ENCODE measurements at places on chromosomes 11 and 22.

DNA sequence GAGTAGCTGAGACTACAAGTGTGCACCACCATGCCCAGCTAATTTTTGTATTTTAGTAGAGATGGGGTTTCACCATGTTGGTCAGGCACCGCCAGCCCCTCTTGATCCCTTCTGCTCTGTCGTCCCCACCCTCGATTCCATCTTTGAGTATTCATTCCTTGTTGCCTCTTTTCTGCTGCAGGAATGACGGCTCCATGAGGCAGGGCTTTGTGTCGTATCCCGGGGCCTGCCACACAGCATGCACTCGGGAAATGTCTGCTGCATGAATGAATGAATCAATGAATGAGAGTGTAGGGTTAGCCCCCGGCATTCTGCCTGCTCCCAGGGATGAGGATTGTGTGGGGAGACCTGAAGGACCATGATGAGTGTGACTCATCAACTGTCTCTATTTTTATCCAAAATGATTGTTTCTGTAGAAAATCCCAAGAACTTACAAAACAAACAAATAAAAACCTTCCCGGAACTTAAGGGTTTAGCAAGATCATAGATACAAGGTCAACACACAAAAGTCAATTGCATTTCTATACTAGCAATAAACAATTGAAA, 54.6 kb upstream of the SLC22A12 start:
- DNase-seq: no peak

DNA sequence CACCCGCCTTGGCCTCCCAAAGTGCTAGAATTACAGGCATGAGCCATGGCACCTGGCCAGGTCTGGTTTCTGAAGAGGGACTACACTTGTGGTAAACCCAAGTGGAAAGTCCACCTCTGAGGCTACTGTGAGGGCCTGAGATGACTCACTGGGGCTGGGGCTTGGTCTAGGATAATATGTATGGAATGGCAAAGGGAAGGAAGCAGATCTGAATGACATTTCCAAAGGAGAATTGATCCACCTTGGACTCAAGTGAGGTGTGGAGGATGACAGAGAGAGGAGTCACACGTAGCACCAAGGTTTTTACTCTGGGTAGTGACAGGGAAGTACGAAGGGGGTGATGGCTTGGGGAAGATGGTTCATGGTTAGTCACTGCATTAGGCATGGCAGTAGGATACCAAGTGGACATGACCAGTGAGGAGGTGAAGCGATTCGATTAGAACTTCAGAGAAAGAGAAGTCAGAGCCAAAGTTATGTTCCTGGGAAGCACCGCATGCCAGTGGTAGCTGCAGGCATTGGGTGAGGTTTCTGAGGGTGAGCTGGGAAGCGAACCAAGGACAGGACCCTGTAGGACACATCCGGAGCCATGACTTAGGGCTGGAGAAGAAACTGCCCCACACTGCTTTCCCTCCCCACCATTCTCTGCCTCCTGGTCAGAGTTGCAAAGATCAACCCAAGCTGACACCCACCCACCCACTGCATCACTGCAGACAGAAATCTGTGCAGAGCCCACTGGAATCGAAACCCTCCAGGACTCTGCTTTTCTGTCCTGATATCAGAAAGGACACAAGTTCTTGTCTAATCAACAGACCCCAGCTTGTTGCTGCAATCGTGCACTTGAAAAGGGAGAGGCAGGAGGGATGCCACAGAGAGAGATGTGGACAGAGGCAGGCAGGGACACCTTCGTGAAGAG, 13.0 kb upstream of the BCL9L start:
- no peak for DNase-seq

DNA sequence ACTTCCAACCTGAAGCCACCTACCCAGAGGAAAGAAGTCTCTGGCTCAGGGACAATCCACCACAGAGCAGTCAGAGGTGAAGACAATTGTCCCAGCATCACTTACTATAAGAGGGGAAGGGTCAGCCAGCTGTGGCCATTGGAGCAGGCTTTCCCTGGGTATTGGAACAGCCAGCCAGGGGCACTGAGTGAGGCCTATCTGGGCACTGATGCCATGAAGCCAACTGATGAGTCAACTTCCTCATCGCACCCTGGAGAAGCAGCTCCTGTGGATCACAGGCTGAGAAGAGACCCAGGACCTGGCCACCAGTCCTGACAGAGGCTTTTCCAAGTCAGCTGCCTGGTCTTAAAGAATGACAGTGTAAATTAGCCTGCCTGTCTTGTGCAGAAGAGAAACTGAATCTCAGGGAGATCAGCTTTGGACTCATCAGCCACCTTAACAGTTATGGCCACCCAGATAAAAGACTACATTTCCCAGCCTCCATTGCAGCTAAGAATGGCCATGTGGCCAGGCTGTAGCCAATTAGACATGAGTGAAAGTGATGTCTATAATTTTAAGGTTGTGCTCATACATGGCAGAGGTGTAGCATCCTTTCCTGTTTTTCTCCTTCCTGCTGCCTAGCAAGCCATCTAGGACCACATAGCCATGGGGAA, 19.0 kb downstream of the CHST1 start:
- DNase-seq: no peak

GRCh38 chr11:64013141-64013896, 22.4 kb upstream of the FLRT1 start:
- no peak for DNase-seq

GRCh38 chr11:103942646-103943045, 93.8 kb upstream of the DDI1 start:
- no peak for DNase-seq

DNA sequence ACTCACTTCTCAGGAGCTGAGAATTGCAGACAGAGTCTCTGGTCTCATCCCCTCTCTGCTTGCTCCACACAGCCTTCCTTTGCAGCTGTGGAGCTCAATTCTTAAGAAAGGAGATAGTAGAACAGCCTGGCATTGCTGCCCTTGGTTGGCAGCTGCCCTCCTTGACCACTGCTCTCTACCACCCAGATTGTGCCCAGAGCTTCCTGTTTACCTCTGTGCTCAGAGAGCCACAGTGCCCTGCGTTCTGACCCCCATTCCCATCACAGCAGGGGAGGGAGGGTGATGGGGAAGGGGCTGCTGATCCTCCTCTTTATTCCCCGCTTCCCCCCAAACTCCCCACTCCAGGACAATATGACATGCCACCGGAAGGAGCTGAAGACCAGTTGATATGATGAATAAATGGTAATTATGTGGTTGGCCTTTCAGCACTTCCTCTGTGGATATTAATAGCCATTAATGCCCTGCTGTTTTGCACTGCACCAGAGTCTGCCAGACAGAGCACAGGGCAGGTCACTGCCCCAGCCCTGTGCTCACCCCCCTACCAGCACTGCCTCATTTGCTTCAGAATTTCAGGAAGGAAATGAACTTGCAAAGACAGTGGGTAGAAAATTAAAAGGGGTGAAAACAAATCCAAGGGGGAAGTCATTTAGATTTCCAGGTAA, 426.8 kb upstream of the CADM1 start:
- DNase-seq: no peak

DNA sequence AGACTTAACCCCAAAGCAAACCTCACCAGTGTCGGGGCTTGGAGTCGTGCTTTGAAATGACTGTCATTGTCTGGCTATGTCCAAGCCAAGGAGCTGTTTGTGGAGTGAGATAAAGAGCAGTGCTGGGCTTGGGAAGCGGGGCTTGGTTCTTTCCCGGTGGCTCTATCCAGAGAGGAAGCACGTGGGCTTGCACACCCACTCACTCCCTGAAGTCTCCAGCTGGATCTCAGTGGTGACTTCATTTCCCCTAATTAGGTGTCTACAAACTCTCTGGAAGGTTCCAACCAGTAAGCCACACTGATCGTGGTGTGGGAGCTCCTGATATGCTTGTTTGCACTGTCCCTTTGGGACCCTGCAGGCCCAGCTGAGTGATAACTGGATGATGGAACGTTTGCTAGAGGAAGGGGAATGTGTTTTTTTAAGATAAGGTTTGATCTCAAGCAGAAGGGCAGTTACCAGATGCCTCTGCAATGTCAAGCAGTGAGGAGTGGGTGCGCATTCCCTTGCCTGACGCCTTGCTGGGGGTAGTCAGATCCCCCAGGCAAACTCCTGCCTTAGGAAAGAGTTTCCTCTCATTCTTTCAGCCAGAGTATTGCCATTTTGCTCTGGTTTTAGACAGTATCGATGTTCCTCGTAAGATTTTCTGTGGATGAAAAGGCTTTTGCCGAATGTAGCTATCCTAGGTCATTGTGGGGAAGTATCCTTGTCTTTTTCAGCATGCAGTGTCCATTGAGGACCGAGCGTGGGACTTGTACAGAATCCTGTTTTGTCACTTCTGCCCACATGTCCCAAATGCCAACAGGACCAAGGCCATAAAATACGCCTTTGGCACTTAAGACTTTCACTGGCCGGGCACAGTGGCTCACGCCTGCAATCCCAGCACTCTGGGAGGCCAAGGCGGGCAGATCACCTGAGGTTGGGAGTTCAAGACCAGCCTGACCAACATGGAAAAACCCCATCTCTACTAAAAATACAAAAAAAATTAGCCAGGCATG, 90.9 kb downstream of the MICAL2 start:
- DNase-seq: no peak

DNA sequence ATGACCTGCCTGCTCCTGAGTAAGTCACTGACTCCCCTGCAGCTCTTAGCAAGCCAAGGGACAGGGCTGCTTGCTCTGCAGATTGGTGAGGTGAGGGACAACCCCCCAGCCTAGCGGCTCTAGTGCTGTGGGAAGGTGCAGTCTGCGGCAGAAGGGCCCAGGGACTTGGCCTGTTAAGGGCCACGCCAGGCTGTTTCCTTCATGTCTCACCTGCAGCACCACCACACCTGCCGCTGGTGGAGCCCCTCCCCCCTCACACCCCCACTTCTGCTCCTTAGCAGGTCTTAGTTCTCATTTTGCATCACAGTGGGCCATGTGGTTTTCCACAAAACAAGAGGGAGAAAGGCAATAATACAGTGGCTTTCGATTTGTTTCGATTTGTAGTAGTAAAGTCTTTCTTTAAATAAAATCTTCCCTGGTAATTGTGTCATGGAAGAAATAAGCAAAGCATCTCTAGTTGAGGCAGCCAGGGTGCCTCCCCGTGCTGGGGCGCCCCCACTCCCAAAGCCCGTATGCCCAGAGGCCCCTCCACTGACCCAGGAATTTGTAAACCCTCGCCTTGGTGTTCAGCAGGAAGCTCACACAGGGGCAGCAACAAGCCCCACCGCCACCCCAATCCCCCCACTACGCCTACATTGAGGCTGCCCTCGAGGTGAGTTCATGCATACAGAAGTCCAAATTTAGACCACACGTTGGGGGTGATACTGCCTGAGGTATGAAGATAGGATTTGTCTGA, 86.5 kb upstream of the CLDN5 start:
- no peak for DNase-seq

- no peak for DNase-seq
These were observed 108.2 kb upstream of the CCDC90B start for GRCh38 chr11:83394331-83394730.

- DNase-seq: no peak
These were observed 1430.1 kb downstream of the LRRC4C start for GRCh38 chr11:40029391-40029790.

GRCh38 chr11:117145393-117145761, 1.3 kb downstream of the PAFAH1B2 start:
- no peak for DNase-seq

DNA sequence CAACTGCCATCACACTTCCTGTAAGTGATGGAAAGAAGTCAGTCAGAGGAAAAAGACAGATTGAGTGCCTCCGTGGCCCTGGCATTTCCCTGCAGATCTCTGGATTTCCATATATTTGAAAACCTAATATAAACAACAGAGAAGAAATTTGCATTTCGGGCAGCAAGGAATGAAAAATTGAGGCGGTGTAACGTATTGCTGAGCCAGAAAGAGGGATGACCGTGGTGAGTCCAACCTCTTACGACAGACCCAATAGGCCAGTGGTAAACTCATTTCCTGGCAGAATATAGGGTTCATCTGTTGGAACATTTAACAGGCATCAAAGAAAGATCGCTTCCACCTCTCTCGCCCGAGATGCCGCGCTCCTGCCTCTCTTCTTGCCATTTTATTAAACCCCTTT, 336.5 kb downstream of the MIAT start:
- DNase-seq: no peak

GRCh38 chr11:48172818-48173609, 43.6 kb upstream of the OR4B1 start:
- peak; percentile 13 for DNase-seq

DNA sequence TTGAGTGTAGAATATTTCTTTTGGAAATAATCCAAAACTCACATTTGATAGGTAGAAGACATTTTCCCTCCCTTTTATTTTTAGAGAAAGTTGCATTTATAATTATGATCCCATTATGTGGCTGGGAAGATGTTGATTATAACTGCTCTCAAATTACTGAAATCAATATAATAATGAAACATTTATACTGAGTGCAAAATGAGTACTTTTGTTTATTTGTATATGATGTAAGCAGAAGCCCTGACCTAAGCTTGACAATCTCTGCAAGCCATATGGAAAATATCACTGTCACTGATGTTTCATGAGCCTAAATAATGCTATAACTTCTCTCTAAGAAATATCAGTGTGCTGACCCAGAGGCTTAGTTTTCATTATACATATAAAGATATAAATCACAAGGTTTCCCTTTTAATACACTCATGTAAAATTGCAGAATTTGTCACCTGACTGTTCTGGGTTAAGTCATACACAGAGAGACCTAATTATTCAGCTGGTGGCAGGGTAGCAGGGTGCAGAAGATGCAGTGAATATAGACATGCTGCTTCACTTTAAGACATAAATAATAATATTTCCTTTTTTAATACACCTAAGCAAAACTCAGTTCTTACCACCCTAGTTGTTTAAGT, 99.2 kb downstream of the BBOX1 start:
- no peak for DNase-seq

DNA sequence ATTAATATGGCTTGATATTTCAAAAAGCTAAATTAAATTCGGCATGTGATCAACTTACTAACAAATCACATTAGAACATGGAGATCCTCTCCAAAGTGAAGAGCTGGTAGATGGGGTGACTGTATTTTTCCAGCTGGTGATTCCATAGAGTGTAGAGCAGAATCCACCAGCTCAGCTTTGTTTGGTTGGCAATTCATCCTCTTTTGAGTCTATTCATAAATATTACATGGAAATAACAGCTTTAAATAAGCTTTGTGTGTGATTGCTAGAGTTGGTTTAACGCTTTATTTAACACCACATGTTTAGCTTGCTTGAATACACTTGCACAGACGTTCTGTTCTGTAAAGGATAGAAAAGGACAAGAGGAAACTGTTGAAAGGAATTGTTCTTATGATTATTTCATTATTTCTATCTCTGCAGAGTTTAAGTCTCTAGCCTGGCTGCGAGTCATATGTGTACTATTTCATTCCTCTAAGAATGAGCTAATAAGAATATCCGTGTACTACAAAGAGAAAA, 738.3 kb upstream of the KIRREL3 start:
- no peak for DNase-seq

All from NK-92 treated with Interleukin-12 subunit alpha and Interleukin-12 subunit beta, amount 100 ng/mL, for 24 hours (cell line).